ENCODE measurements at places on chromosomes 2 and 18. TPM values are rescaled to one million over a fixed set of nuclear protein-coding genes. Genes with fewer than 3 reads are reported as not detected.
A peak's percentile ranks its signal among the peaks of the same experiment; 100 is the strongest.

- H3K27me3 ChIP-seq = no peaks in the 10 kb centered on the region
- H3K36me3 ChIP-seq = no peaks in the 10 kb centered on the region
- no peak overlapping the region for H3K27ac ChIP-seq
- H3K4me1 ChIP-seq = peaks cover 35% of the 10 kb centered on the region
- no peak overlapping the region for H3K4me3 ChIP-seq
Measured at GRCh38 chr2:120262150-120262549, 9.5 kb downstream of the RALB start.

DNA sequence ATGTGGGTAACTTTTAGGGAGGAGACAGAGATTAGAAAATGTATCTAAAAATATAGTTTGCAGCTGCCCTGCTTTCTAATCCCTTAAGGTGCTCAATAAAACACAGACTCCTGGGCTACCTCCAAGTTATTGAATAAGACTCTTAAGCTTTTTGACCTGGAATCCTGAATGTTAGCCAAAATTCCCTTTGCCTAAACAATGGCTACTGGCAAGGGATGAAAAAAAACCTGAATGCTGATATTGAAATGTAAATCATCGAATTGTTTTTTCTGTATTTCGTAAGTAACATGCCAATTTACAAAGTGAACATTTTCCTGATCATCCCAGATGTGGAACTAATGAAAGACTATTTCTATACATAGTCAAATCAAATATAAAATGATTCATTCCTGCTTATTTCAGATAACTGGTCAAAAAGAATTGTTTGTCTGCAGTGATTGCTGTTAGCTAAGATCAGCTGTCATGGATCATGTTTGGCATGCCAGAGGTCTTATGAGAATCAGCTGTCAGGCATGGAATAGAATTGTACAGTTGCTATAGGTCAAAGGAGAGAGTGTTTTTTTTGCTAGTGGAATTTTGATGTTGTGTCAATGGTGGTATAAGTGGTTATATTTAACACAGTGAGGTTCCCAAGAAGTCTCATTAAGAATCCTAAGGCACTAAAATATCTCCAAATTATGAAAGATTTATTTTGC lies 363.6 kb upstream of the CWC22 start:
- H3K27ac ChIP-seq = no peak overlapping the region
- no peak overlapping the region for H3K4me3 ChIP-seq
- no peaks in the 10 kb centered on the region for H3K36me3 ChIP-seq

DNA sequence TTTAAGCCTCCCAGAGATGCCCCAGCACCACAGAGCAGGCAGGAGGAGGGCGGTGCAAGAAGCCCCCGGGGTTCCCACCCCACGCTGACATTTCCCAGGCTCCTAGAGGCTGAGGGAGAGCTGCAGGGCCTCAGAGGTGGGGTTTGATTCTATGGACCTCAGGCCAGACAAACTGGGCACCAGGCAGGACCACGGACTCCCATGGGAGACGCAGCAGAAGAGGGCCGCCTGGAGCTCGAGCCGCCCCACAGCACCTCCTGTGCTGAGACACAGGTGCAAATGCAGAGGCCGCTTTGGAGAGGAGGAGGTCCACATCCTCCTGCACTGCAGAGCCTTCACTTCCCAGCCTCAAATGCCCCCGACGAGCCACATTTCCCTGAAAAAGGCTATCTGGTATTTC lies 62.7 kb downstream of the PSMG2 start:
- DNase-seq = no peak
- no peak overlapping the region for H3K27ac ChIP-seq
- no peaks in the 10 kb centered on the region for H3K27me3 ChIP-seq
- no peaks in the 10 kb centered on the region for H3K4me1 ChIP-seq

- no peaks in the 10 kb centered on the region for H3K36me3 ChIP-seq
- no peaks in the 10 kb centered on the region for H3K4me1 ChIP-seq
- H3K4me3 ChIP-seq = no peak overlapping the region
- no peak for DNase-seq
- no peak overlapping the region for H3K27ac ChIP-seq
Measured at GRCh38 chr2:163856941-163857340, 121.1 kb upstream of the FIGN start.

DNA sequence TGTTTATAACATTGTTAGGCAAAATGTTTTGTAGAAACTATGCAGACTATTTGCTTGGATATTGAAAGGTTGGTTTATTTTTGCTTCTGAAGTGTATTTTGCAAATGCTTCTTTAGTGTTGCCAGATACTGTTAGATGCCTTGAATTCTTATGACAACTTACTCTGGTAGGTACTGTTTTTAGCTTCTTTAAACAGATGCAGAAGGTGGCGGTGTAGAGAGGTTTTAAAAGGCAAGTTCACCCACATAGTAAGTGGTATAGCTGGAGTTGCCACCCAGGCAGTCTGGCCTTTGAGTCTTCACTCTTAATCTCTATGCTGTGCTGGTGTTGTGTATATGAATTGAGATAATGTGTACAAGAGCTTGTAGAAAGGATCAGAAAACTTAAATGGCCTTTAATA lies 3.6 kb downstream of the PCYOX1 start:
- no peak overlapping the region for H3K4me3 ChIP-seq
- no peaks in the 10 kb centered on the region for H3K27me3 ChIP-seq
- DNase-seq = peak; percentile 13
- H3K4me1 ChIP-seq = peaks cover 45% of the 10 kb centered on the region
- H3K27ac ChIP-seq = peak overlapping the region; percentile 26

Gene GAL3ST2
- 0.56 TPM for total RNA-seq
